ENCODE measurements at places on chromosomes 16 and 17.
A peak's percentile ranks its signal among the peaks of the same experiment; 100 is the strongest.

DNA sequence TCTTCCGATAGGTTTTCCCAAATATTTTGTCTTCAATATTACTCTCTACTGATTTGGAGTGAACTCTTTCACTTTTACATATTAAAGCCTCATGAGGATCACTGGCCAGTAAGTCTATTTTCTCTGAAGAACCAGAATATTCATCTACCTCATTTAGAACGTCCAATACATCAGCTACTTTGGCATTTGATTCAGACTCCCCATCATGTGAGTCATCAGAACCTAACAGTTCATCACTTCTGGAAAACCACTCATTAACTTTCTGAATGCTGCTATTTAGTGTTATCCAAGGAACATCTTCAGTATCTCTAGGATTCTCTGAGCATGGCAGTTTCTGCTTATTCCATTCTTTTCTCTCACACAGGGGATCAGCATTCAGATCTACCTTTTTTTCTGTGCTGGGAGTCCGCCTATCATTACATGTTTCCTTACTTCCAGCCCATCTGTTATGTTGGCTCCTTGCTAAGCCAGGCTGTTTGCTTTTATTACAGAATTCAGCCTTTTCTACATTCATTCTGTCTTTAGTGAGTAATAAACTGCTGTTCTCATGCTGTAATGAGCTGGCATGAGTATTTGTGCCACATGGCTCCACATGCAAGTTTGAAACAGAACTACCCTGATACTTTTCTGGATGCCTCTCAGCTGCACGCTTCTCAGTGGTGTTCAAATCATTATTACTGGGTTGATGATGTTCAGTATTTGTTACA, 30.9 kb downstream of the BRCA1 start:
- no peaks in the 10 kb centered on the region for H3K27me3 ChIP-seq
- H3K4me1 ChIP-seq = no peaks in the 10 kb centered on the region
- H3K4me3 ChIP-seq = no peak overlapping the region
- H3K36me3 ChIP-seq = peaks cover 20% of the 10 kb centered on the region
- H3K27ac ChIP-seq = no peak overlapping the region

DNA sequence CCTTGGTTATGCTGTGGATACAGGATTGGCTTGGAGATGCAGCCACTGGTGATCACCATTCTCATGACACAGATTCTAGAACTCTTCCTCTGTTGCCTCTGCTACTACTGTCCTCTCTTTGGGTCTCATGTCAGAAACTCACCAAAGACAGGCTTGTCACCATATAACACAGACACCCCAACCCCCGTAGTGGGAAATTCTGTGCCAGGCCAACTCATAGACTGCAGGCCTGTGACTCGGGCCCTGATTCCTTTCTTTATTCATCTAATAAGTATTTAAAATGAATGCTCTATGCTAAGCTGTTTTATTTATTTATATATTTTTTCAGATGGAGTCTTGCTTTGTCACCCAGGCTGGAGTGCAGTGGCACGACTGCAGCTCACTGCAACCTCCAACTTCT, 9.5 kb downstream of the CYB5D2 start:
- peaks cover 7% of the 10 kb centered on the region for H3K36me3 ChIP-seq
- H3K27me3 ChIP-seq = no peaks in the 10 kb centered on the region
- H3K4me3 ChIP-seq = no peak overlapping the region
- H3K27ac ChIP-seq = no peak overlapping the region

- H3K27me3 ChIP-seq = peaks cover 7% of the 10 kb centered on the region
- peak within 1 kb of the TSS; percentile 71 for H3K4me3 ChIP-seq
- H3K4me1 ChIP-seq = peaks cover 9% of the 10 kb centered on the region
- H3K27ac ChIP-seq = no peak within 1 kb of the TSS
Observed at GRCh38 chr16:29899516-29900101, at the start of gene SEZ6L2. Gene SEZ6L2, minus strand, starts transcription at chr16:29899550. Its CDS starts 531 bp downstream, at chr16:29899019.

- H3K4me3 ChIP-seq = no peak overlapping the region
- no peak for DNase-seq
- no peaks in the 10 kb centered on the region for H3K27me3 ChIP-seq
- H3K4me1 ChIP-seq = no peaks in the 10 kb centered on the region
- no peaks in the 10 kb centered on the region for H3K36me3 ChIP-seq
- H3K27ac ChIP-seq = no peak overlapping the region
Observed at GRCh38 chr16:14104066-14104465, 32.9 kb downstream of the MRTFB start.

DNA sequence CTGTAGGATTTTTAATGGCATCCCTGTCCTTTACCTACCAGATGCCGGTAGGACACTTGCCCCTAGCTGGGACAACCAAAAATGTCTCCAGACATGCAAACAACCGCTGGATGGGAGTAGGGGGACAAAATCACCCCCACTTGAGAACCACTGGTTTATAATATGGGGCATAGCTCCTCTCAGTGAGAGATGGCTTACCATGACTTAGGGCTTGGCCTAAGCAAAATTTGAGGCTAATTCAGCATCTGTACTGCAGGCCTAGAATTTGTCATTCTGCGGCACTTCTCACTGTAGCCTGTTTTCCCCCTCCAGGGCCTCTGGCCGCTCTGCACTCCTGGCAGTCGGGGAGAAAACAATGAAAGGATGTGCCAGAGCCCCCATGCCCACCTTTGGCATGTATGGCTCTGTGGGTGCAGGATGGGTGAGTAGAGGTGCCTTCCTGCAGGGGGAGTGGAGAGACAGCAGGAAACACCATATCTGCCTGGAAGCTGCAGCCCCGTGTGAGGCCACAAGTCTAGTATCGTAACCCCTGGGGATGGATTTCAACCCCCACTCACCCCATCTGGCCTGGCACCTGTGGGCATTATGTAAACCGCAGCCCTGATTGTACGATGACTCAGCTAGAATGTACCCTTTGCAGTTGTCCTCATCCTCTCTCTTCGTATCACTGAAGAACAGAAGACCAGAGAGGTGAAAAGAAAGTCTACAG, 268.1 kb downstream of the SOX9 start:
- no peaks in the 10 kb centered on the region for H3K27me3 ChIP-seq
- no peaks in the 10 kb centered on the region for H3K4me1 ChIP-seq
- no peak overlapping the region for H3K27ac ChIP-seq
- H3K4me3 ChIP-seq = no peak overlapping the region
- H3K36me3 ChIP-seq = no peaks in the 10 kb centered on the region

GRCh38 chr16:50335196-50335958, 33.4 kb downstream of the BRD7 start:
- DNase-seq = no peak
- peak overlapping the region; percentile 56 for H3K27ac ChIP-seq
- H3K4me3 ChIP-seq = no peak overlapping the region
- H3K4me1 ChIP-seq = no peaks in the 10 kb centered on the region
